ENCODE measurements at places on chromosomes 5 and 9.

DNA sequence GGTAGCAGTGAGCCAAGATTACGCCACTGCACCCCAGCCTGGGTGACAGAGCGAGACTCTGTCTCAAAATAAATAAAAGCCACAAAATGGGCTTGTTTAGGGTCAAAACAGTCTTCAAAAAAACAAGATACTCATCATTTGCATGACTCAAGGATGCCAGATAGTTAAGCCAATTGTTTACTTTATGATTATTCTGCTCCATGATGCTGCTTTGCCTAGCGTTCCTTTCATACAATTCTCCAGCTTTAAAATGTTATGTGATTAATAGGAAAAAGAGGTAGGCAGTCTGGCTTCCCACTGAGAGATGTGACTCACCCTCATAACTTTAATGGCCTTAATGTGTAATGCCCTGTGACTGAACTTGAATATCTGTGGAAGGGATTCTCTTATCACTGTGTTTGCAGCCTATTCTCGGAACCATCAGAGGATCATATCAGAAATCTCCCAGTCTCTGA is 364.6 kb upstream of the TRPC7 start:
- no peak for ATAC-seq

GRCh38 chr5:14802541-14802940 is 69.0 kb downstream of the ANKH start:
- ATAC-seq: no peak

DNA sequence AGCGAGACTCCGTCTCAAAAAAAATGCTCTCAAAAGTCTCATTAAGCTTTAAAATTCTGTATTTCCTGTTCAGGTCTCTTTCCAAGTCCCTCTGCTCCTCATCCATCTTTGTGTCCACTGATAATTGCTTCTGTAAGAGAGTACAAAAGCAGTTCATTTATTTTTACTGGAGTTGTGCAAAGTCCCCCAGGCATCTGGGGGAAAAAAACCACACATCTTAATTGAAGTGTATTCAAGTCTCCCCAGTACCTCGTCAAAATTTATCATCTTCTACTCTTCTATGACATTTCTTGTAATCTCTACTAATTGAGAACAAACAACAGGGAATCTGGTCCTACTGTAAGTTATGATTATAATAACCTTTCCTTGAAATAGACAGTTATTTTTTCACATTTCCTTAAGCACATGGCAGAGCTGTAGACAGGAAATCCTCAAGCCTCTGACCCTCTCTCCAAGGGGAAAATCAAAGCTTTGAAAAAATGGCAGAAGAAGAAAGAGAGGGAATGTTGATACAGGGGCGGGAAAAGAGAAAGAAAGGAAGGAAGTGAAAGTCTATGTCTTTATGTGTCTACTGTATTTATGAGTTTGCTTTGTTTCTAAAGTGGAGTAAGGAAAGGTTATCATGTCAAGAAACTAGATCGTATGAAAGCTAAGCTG is 51.5 kb downstream of the RAI14 start:
- no peak for ATAC-seq

DNA sequence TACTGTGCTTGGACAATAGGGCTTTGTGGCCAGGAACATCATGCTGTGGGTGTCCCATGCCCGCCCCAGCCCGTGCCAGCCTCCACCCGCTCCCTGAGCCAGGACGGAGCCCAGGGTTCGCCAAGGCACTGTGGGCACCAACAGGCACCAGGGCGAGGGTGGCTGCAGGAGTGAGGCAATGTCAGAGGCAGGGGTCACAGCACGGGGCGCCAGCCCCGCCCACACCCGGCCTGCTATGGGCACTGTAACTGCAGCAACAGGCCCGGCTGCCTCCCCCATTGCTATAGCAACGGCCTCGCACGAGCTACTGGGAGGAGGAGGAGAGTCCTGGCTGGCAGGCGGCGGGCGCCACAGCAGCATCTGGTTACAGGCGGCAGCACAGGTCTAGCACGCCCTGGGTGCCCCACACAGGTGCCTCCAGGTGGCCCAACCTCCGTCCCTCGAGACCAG is 2.5 kb downstream of the ABCA2 start:
- no peak for ATAC-seq

DNA sequence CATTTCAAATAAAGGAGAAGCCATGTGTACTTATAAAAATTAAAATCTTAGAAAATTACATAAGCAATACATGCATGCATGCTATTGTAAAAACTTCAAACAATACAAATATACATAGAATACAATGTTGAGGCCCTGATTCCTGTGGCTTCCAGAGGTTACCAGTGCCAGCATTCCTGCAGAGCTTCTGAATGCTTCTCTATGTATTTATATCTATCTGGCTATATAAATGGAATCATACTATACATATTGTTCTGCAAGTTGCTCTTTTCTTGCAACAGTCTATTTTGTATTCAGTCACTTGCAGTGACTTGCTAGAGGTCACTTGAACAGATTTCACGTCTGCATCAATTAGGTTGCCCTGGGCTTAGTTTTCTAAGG is 3.2 kb upstream of the IL12B start:
- ATAC-seq: no peak

DNA sequence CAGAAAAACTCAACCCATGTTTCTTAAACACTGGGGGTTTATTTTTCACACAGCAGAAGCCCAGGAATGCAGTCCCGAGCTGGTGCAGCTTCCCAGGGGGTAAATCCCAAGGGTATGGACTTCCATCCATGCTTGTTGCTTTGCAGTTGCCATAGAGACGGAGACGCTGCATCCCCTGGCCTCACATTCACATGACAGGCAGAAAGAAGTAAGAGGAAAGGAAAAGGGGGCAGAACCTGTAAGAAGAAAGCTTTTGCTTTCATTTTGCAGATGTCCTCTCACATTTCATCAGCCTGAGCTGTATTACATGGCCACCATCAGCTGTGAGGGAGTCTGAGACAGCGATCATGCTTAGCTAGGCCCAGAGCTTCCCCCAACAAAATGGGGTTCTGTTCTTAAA is 321.0 kb downstream of the AGTPBP1 start:
- no peak for ATAC-seq

DNA sequence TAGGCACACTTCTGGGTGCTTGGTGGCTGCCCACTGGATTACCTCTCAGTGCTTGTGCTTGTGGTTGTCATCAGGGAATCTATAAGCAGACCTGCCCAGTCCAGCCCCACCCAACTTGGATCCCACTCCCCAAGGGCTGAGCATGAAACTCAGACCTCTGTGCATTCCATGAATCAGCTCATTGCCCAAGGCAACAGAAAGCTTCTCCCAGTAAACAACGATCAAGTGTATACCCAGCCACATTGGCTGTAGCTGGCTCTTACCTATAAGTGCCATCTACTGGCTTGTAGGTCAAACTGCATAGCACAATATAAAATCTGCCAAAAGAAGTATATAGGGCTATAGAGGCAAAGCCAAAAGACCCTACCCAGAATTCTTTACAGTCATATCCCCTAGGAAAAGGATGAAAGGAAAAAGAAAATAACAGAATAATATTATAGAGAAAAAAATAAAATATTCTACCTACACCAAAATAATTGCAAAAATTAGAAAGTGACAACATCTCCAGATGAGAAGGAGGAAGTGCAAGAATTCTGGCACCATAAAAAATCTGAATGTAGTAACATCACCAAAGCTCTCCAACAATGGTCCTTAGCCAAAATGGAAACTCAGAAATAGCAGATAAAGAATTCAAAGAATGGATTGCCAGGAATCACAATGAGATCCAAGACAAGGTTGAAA is 321.0 kb upstream of the TRPC7 start:
- ATAC-seq: no peak

DNA sequence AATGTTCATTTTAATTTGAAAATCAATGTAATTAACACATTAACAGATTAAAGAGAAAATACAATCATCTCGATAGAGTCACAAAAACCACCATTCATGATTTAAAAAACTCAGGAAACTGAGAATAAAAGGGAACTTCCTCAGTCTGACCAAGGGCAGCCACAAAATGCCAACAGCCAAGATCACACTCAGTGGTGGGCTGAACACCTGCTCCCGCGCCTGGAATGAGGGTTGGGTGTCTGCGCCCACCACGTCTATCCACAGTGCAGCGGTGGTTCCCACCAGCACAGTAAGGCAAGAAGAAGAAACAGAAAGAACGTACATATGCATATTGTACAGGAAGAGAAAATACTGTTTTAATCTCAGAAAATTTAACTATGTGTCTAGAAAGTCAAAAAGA is 11.7 kb upstream of the NSMF start:
- ATAC-seq: no peak

DNA sequence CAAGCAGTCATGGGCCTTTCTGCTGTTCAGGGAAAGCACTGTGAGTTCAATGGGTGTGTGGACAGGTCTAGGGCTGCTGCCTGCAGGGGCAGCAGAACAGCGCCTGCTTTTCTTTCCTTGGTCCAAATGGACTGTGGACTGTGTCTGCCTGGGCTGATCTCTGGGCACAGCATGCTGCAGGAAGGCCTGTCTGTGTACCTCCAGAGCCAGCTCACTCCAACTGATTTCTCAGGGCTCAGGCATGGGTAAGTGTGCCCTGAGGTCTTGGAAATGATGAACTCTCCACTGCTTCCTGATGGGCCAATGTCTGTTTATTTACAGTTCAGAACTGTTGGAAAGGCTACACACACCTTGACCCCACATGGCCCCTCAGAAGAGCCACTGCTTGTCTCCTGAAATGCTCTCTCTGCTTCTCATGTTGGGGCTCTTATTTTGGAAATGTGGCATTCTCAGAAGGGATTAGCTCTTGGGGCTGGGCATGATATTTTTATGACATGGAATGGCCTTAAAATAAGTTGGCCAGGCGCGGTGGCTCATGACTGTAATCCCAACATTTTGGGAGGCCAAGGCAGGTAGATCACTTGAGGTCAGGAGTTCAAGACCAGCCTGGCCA is 27.0 kb downstream of the SLC22A4 start:
- no peak for ATAC-seq

Data from activated CD4-positive, CD25-positive, alpha-beta regulatory T cell treated with anti-CD3 and anti-CD28 coated beads, Interleukin-2, amount 50 U/mL, for 24 hours (primary cell).